ENCODE measurements at places on chromosomes 3 and 15.
A peak's percentile ranks its signal among the peaks of the same experiment; 100 is the strongest.

DNA sequence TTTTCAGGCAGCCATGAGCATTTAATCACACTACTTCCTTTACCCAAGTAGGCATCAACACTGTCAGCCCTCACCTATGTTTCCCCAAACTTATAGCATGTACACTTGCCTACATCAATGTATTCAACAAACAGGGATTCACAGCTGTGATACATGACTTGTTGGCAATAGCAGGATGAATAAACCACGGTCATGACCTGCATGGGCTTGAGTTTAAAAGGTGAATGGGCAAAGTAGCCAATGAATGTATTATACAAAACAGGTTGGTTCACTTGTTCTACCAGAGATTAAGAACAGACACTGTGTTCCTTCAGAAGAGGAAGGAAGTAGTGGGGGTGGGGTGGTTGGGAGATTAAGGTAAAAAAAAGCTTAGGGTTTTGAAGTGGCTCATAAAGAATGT is 861.9 kb upstream of the SEMA6D start:
- no peak for DNase-seq

DNA sequence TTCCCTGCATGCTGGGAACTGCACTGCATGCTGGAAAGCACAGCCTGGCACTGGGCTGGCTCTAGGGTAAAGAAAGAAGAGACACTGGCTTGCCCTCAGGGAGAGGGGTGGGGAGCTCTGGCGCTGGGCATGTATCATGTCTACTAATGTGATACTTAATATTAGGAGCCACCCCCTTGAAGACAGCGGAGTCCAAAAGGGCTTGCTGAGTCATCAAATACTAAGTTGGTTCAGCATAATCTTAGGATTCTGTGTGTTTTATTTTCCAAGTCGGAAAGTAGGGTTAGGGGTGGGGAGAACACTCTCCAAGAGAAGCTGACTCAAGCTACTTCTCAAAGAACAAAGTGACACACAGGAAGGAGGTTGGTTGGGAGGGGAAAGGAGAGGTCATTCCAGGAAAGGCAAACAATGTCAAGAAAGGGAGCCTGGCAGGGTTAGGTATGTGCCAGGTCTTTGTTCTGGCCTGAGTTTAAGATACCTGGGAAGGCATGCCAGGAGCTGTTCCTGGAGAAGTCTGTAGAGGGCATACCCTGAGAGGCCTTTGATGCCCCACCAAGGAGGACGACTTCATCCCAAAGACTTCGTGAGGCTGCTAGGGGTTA is 237.8 kb upstream of the NR2E3 start:
- DNase-seq: no peak

- peak; percentile 15 for DNase-seq
These were observed 71.9 kb upstream of the FEZF2 start for GRCh38 chr3:62445275-62445674.

DNA sequence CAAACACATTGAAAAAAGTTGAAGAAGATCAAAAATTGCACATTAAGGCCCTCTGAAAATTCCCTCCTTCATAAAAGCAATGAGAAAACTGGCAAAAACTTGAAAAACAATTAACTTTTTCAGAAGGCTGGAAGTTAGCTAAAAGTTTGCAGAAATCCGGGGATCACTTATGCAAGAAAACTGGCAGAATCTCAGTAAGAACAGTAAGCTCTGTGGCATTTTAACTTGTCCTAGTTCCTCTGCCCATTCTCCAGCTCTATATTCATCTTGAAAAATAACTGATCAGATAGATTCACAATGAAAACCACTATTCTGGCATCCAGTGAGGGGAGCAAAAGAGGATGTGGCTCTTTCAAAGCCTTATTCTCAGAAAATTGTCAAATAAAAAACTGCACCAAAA is 566.8 kb downstream of the NTRK3 start:
- no peak for DNase-seq

GRCh38 chr3:71037775-71038174 is 545.8 kb downstream of the FOXP1 start:
- DNase-seq: no peak

DNA sequence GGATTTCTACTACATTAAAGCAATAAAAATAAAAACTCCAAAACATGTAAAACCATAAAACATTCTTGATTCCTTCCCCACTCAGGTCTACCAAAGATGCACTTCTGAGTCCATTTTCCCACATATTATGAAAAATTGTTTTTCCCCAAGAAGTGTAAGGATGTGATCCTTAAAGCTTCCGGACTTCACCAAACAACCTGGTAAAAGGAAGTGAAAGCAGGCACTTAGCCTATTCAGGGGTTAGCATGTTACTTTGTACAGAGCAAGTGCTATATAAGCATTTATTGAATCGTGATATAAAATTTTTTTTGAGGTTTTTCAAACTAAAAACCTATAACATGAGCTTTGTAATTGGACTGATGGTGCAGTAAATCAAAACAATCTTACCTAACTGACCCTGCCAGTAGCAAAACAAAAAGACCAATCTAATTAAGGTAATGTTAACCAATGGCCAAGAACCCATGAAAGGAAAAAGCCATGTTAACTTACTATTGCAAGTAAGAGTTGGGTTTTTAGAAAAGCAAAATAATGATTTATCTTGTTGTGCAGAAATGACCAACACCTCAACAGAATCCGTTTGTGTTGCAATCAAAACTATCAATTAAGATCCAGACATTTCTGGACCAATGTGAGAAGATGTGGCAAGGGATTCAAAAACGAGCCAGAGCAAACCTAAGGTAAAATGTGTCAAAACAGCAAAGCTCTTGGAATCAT is 1.8 kb downstream of the SETD2 start:
- DNase-seq: no peak

GRCh38 chr3:195544634-195545033 is 1.5 kb upstream of the PPP1R2 start:
- DNase-seq: no peak

GRCh38 chr3:101677436-101678286 is 729 bp upstream of the ZBTB11 start:
- DNase-seq: no peak

DNA sequence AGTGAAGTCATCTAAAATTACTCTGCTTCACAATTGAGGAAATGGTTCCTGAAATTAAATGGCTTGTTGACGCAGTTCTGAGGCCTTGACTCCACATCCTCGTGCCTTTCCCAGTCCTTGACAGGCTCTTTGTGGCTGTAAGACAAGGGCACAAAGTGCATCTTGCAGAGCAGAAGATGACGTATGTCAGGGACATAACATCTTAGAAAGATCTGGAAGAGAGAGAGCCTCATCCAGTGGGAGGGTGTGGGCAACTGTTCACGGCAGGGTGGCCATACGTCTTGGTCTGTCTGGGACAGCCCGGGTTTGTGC is 91.0 kb downstream of the CHRNA7 start:
- DNase-seq: no peak

DNA sequence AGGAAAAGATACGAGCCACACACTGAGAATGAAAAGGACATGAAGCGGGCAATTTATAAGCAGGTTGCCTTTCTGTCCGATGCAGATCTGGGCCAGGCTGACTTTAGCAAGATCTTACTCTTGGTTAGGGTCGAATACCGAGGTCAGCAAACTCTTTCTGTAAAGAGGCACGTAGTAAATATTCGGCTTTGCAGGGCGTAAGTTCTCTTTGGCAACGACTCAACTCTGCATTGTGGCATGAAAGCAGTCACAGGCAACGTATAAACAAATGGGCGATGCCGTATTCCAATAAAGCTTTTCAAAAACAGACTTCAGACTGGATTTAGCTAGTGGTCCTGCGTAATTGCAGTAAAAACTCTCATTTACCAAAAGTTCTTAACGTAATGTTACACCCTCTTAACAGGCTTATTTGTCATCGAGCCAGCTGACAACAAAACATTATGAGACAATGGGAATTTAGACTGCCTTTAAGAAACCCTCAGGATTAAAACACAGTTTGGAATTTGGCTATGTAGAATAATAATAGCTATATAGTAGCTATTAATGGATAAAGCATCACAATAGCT is 13.1 kb upstream of the RPL35A start:
- DNase-seq: no peak

DNA sequence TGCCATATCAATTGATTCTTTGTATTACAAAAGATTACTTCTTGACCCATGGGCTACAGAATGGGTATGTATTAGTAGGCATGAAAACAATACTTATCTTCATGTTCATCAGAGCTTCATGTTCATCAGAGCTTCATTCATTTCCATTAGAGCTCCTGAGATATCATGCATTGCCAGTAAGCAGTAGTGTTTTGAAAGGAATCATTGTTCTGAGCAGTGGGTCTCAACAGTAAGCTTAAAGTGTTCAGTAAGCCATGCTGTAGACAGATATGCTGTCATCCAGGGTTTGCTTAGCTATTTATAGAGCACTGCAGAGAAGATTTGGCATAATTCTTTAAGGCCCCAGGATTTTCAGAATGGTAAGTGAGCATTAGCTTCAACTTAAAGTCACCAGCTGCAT is 596.1 kb downstream of the ZNF385D start:
- no peak for DNase-seq

- no peak for DNase-seq
These were observed 248.7 kb upstream of the C2CD4B start for GRCh38 chr15:62413786-62414185.
